ENCODE measurements at places on chromosomes 5 and 9.

DNA sequence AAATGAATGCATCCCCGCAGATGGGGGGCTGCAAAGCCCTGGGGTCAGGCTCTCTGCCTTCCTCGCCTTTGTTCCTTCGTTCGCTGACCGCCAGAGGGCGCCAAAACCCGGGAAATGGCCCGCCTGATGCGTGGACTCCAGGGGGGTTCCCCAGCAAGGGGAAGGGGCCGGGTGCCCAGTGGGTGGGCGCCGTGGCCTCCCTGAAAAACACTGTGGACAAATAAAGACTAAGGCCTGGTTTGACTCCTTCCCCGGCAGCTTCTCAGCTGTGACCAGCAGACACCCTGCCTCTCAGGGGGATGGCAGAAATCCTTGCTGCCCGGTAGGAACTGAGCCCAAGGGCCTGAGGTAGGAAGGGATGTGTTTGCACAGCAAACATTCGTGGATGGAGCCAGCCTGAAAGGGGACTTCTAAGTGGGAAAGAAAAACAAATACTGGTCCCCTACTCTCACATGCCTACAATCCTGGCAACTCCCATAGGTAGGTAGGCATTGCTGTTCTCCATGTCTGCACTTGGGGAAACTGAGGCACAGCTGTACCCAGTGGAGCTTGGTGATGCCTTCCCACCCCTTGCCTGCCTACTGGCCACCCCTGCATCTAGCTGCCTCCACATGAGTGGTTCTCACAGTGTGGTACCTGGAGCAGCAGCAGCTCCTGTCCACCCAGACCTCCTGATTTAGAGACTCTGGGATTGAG, 57.7 kb downstream of the DUSP1 start:
- peak; percentile 47 for DNase-seq

DNA sequence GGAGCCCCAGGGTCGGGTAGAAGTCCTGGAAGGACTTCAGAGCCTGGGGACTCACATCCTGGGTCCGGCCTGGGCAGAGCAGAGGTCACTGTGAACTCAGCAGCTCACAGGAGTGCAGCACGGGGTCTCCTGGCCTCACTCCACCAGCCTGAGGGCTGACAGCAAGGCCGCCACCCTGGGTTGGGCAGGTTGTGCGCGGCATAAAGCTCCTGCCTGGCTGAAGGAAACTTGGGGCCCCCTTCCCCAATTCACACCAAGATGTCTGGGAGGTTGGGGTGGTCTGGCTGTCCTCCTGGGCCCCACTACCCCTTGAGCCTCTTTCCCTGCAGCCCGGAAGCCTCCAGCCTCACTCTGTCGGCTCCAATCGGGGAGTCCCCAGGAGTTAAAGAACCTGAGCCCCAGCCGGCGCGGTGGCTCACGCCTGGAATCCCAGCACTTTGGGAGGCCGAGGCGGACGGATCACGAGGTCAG, 2.1 kb downstream of the LCN15 start:
- no peak for DNase-seq

- DNase-seq, result peak; percentile 38
Measured at GRCh38 chr9:95025213-95026147, 292.0 kb downstream of the FANCC start.

DNA sequence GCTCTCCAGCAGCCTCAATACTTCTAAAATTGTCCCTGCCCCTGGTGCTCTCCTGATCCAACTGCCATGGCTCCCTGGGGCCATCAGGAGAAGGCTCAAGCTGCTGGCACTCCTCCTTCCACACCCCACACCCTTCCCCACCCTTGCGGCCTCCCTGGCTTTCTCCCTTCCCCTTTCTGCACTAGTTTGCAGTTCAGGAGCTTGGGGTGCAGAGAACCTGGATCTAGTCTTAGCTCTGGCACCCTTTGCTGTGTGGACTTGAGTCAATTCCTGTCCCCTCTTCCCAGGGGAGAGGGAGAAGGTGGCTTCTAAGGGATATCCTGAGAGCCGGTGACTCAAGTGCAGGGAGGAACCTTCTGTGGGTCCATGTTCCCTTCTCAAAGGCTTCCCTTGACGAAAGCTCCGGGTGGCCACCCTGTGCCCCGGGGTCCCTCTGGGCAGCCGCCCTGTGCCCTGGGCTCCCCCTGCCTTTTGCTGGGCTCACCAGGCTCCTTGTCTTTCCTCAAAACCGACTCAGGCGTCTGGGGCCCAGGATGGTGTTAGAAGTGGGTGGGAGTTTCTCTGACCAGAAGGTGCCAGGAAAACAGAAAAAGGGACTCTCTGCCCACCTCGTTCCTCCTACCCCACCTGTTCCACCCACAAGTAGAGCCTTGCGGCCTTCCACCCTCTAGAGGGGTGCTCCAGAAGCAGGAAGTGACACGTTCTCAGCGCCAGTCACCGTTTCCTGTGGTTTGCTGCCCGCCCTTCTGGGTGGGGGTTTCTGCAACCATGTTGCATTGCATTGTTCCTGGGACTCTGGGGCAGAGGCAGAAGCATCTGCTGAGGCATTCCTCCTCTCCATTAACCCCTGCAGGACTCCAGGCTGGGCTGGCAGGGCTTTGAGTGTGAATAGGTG, 15.0 kb downstream of the GLIPR2 start:
- peak; percentile 87 for DNase-seq

GRCh38 chr5:128407944-128408343, 130.1 kb downstream of the FBN2 start:
- DNase-seq, result no peak
